Activated T-helper 2 cell treated with anti-CD3 and anti-CD28 coated beads, Interferon-gamma antibody, Interleukin-2, Interleukin-4, amounts not matched to agents 10 μg/mL and 5 μg/mL and 100 μg/mL, durations not matched to agents 14 hours and 24 hours and 36 hours (primary cell): ENCODE measurements at places on chromosomes 5 and 9. TPM values are rescaled to one million over a fixed set of nuclear protein-coding genes. Genes with fewer than 3 reads are reported as not detected.
A peak's percentile ranks its signal among the peaks of the same experiment; 100 is the strongest.

DNA sequence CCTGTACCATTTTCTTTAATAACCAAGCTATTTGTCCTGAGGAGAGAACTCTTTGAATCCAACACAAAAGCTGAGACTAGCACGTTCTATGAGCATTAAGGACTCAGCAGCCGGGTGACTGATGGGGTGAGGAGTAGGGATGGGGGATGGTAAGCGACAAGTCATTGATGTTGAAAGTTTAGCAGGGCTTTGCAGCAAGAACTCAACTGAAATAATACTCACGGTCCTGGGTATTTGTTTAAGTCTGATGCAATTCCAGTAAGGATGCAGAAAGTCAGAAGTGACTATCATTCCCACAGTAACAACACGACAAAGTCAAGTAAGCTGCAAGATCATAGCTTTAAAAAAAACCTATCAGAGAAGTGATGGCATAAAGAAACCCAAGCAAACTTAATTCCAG, 131.1 kb downstream of the ACTL7B start:
- no peak for DNase-seq
- no peaks in the 10 kb centered on the region for H3K36me3 ChIP-seq
- H3K27ac ChIP-seq, result no peak overlapping the region
- no peaks in the 10 kb centered on the region for H3K27me3 ChIP-seq
- H3K4me3 ChIP-seq, result no peak overlapping the region

DNA sequence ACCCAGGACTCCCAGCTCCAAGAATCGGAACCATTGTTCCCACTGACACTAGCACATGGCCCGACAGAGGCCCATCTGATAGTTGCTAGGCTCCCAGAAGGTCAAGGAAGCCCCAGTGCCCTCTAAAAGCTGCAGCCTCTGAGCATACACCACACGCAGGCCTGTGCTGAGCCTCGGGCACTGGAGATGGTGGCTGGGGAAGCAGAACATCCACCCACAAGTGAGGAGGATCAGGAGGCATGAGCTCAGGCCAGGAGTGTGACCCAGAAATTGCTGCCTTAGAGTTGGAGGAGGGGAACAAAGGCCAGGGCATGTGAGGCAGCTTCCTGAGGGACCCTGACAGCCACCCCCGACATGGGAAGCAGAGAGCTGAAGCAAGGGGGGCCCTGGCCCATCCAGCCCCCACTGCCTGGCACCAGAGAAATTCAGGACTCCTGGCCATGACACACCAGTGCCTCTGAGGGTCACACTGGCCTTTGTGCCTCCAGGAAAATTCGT, 21.4 kb downstream of the IPPK start:
- peaks cover 69% of the 10 kb centered on the region for H3K36me3 ChIP-seq
- H3K27ac ChIP-seq, result no peak overlapping the region
- peaks cover 10% of the 10 kb centered on the region for H3K4me1 ChIP-seq
- H3K27me3 ChIP-seq, result no peaks in the 10 kb centered on the region

- no peaks in the 10 kb centered on the region for H3K36me3 ChIP-seq
- H3K27me3 ChIP-seq, result no peaks in the 10 kb centered on the region
- H3K4me1 ChIP-seq, result no peaks in the 10 kb centered on the region
- H3K27ac ChIP-seq, result no peak overlapping the region
Measured at GRCh38 chr5:106827061-106827460, 843.7 kb downstream of the EFNA5 start.

- H3K27me3 ChIP-seq, result peaks cover 14% of the 10 kb centered on the region
- DNase-seq, result no peak
- no peaks in the 10 kb centered on the region for H3K36me3 ChIP-seq
Measured at GRCh38 chr9:98191671-98192502, 550 bp downstream of the CORO2A start.

- no peak overlapping the region for H3K27ac ChIP-seq
- DNase-seq, result no peak
- peaks cover 14% of the 10 kb centered on the region for H3K4me1 ChIP-seq
- no peaks in the 10 kb centered on the region for H3K27me3 ChIP-seq
- peaks cover 28% of the 10 kb centered on the region for H3K36me3 ChIP-seq
Measured at GRCh38 chr5:80703747-80704146, 49.0 kb upstream of the DHFR start.

The NUDT12 gene
- 1.6 and 3.1 TPM in 2 replicates for total RNA-seq

- H3K4me3 ChIP-seq, result no peak overlapping the region
- peaks cover 1% of the 10 kb centered on the region for H3K4me1 ChIP-seq
- no peaks in the 10 kb centered on the region for H3K27me3 ChIP-seq
- peaks cover 82% of the 10 kb centered on the region for H3K36me3 ChIP-seq
Measured at GRCh38 chr5:140672455-140673186, 755 bp downstream of the DND1 start.

DNA sequence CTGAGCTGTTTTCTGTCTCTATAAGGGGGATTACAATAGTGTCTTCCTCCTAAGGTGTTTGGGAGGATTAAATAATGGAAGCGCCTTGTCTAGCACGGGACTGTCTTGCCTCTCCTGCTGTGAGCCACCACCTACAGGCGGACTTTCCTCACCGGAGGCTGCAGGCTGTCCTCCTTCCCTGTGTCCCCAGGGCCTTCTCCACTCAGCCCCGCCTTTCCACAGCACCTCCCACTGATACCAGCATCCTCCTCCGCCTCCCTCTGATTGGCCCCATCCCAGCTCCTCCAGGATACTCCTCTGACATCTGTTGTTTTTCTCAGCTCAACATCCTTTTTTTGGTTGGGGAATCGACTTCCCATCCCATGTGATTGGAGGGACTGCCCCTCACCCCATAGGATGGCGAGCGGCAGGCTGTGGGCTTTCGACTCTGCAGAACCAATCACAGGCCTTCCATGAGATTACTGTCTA, 851 bp upstream of the ZDHHC12 start:
- peaks cover 35% of the 10 kb centered on the region for H3K4me1 ChIP-seq
- H3K4me3 ChIP-seq, result peak overlapping the region; percentile 98
- peak; percentile 37 for DNase-seq
- peak overlapping the region; percentile 88 for H3K27ac ChIP-seq
- no peaks in the 10 kb centered on the region for H3K27me3 ChIP-seq

The TTC16 gene
- total RNA-seq, result 0.18 TPM in 1 of 2 replicates, not detected in the other

The NUTM2G gene
- total RNA-seq, result not detected in 2 replicates

The NEUROG1 gene
- not detected in 2 replicates for total RNA-seq

DNA sequence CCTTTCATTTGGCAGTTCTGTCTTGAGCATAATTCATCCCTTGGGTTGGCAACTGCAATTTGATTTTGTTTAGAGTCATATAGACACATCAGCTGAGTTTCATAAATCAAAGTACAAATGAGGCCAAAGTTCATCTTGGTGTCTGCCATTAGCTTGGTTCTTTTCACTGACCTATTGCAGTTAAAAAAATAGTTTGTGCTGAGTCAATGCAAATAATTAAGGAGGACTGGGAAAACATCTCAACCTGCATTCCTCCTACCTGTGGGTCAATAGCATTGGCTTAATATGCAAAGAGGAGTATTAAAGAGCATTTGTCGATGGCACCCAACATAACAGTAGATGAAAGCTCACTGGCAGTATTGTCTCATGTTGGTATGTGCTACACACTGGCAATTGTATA, 1.6 kb downstream of the PKD2L2 start:
- H3K27ac ChIP-seq, result no peak overlapping the region
- H3K4me1 ChIP-seq, result peaks cover 17% of the 10 kb centered on the region
- no peaks in the 10 kb centered on the region for H3K27me3 ChIP-seq
- H3K36me3 ChIP-seq, result peaks cover 5% of the 10 kb centered on the region
- DNase-seq, result no peak
- H3K4me3 ChIP-seq, result no peak overlapping the region

The MLANA gene
- not detected in 2 replicates for total RNA-seq

GRCh38 chr5:42423285-42424165, at the start of gene GHR:
Gene GHR, plus strand, starts transcription at chr5:42423439. Its CDS starts 142,436 bp downstream, at chr5:42565875.
- H3K4me1 ChIP-seq, result no peaks in the 10 kb centered on the region
- no peak for DNase-seq
- H3K27me3 ChIP-seq, result peaks cover 16% of the 10 kb centered on the region
- H3K4me3 ChIP-seq, result no peak within 1 kb of the TSS
- H3K36me3 ChIP-seq, result no peaks in the 10 kb centered on the region

DNA sequence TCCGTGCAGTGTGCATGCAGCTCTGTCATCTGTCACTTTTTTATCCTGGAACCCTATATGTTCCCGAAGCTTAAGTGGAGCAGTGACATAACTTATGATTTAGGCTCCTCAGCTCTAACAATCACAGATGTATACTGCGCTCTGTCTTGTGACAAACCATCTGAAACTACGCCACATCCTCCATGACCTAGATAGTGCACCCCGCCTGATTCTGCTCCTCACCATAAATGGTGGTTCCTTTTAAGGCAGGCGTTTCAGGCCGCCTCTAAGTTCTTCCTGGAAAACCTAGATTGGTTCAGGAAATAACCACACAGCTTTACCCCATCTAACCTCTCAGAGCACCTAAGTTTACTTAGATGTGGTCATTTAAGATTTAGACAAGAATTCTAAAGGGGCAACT, 372.0 kb downstream of the CDH10 start:
- no peak for DNase-seq
- no peaks in the 10 kb centered on the region for H3K4me1 ChIP-seq
- H3K4me3 ChIP-seq, result no peak overlapping the region
- no peak overlapping the region for H3K27ac ChIP-seq

- H3K36me3 ChIP-seq, result no peaks in the 10 kb centered on the region
- H3K27me3 ChIP-seq, result no peaks in the 10 kb centered on the region
- H3K4me3 ChIP-seq, result no peak overlapping the region
Measured at GRCh38 chr5:172502410-172502809, 48.1 kb upstream of the SH3PXD2B start.

DNA sequence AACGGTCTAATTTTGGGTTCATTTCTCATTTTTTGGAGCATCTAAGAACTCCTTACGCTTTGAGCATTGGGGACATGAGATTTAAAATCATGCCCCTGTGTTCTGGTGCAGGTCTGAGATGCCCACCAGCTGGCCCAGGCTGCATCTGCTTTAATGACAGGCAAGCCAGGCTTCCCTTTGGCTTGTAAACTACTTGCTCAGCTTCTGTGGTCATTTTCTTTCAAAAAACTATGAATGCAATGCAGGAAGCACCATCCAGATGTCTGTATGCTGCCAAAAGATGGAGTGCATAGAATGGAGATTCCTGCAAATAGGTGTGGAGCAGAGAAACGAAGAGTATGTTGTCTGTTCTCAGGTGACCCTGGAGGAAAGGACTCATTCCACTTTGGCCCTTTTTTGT, 399.9 kb upstream of the ADAMTSL1 start:
- no peak overlapping the region for H3K4me3 ChIP-seq
- no peaks in the 10 kb centered on the region for H3K27me3 ChIP-seq
- DNase-seq, result no peak
- H3K4me1 ChIP-seq, result no peaks in the 10 kb centered on the region

DNA sequence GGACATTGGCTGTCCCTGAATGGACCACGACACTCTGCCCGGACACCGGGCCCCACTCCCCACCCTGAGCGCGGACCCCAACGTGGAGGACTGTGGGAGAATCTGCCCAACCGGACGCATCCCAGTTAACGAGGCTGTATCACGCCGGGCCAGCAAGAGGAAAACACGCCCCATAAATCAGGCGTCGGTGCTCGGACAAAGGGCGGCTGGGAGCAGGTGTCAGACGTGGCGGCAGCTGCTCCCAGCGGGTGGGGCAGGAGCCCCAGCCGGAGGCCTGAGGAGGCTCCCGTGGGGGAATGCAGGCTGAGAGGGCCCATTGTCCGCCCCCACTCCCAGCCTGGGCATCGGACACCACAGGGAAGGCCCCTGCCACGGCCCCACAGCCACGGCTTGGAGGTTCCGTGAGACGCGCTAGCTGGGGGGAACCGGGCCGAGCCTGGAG, 19.2 kb downstream of the NOTCH1 start:
- DNase-seq, result no peak
- H3K27me3 ChIP-seq, result no peaks in the 10 kb centered on the region
- H3K4me3 ChIP-seq, result no peak overlapping the region

- no peak overlapping the region for H3K27ac ChIP-seq
- DNase-seq, result no peak
- H3K36me3 ChIP-seq, result no peaks in the 10 kb centered on the region
- H3K27me3 ChIP-seq, result no peaks in the 10 kb centered on the region
- no peak overlapping the region for H3K4me3 ChIP-seq
Measured at GRCh38 chr9:134182554-134183085, 18.3 kb upstream of the RNU6ATAC start.

DNA sequence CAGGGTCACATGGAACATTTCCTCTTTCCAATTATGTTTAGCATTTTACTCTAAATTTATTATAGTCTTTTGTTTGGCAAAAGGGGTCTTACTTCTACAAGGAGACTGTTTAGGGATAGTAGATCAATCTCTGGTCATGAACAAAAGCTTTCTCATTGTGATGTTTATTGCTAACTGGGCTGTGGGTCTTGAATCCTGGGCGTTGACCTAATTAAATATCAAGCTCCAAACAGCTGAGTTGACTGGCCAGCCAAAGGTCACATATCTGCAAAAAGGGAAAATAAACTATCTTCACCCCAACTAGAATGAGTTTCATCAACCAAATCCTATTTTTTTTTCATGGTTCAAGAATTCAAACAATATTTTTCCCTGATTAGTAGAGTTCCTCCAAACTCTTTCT, 245.4 kb upstream of the TUT7 start:
- H3K36me3 ChIP-seq, result no peaks in the 10 kb centered on the region
- H3K4me1 ChIP-seq, result no peaks in the 10 kb centered on the region
- no peak overlapping the region for H3K27ac ChIP-seq
- DNase-seq, result no peak
- H3K4me3 ChIP-seq, result no peak overlapping the region

The SHOC1 gene
- total RNA-seq, result not detected in 2 replicates

DNA sequence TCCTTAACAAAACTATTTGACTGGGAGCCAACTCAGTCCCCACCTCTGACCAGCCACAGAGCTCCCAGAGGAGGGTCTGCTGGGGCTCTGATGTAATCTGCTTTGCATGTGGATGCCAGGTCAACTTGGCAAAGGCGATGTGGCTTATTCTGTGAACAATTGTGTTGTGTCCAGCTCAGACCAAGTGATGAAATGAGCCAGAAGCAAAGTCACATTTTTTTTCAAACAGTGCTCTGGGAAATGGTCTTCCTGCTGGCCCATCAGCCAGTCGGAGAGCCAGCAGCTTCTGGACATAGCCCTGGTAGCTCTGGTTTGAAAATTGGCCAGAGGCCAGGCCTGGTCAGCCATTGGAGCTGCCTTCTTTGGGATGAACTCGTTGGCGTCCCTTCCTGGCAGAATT, 86.5 kb downstream of the ANGPTL2 start:
- H3K36me3 ChIP-seq, result no peaks in the 10 kb centered on the region
- no peak overlapping the region for H3K4me3 ChIP-seq
- H3K27ac ChIP-seq, result no peak overlapping the region
- peaks cover 25% of the 10 kb centered on the region for H3K27me3 ChIP-seq
- no peak for DNase-seq

DNA sequence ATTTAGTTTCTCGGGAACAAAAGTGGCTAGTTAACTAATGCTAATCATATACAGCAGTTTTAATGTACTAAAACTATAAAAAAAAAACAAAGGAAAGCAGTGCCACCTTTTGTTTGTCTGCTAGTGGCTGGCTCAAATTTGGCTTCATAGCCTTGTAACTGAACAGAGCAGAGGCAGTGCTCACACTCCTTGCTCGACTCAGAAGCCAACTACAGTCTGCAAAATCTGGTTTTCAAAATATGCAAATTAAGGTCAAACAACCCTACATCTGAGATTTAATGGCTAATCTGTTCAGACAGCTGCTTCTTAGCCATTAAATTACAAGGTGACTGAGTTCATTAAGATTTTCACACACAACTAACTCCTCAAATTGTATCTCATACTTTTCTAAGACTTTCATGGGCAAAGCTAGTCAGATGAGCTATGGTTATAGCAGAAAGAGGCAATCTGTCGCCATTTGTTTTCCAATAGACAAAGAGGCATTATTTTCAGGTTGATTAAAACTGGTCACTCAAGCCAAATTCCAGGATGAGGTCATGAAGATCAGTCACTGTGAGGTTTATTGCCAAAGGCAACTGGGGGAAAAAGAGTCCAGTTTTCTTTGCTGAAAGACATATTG, 56.8 kb upstream of the EPB41L4A start:
- H3K4me3 ChIP-seq, result no peak overlapping the region
- H3K27me3 ChIP-seq, result peaks cover 3% of the 10 kb centered on the region
- no peaks in the 10 kb centered on the region for H3K36me3 ChIP-seq
- DNase-seq, result no peak

The PTPN3 gene
- total RNA-seq, result 9.2 and 9.4 TPM in 2 replicates
